ENCODE measurements at places on chromosomes 7 and 10. TPM values are rescaled to one million over a fixed set of nuclear protein-coding genes. Genes with fewer than 3 reads are reported as not detected.

Gene HGF
- total RNA-seq = 0.16 TPM

DNA sequence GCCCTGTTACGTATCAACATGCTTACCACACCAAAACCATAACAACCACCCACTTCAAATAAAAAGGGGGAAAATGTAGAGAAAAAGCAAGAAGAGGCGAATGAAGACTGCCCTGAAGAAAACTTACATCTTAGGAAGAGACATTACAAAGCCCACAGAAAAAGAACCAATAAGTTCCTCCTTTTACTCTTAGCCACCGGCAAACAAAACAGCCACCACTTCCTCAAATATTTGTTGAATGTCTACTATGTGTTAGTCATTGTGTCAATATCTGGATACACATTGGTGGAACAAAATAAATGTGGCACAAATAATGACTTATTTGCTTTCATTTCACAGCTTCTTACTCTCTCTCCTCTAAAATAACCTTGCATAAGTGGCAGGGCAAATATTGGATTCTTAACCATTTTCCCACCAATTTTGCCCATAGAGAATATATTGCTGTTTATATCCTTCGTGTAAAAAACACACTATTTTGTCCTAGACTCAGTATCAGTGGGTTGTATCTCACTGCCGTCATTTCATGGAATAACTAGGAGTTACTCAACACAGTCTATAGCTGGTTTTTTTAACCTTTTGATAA lies 106.8 kb downstream of the ANK3 start:
- DNase-seq = no peak

GRCh38 chr10:1662438-1663025 lies 74.8 kb downstream of the ADARB2 start:
- DNase-seq = no peak

- no peak for DNase-seq
These were observed 26.1 kb upstream of the TRUB1 start for GRCh38 chr10:114911801-114912469.

Gene LRRC27
- 1.1 TPM for total RNA-seq

GRCh38 chr7:158682456-158682855 lies 22.1 kb downstream of the NCAPG2 start:
- DNase-seq = no peak

- DNase-seq = no peak
These were observed 163.8 kb downstream of the GRK5 start for GRCh38 chr10:119370972-119371703.

DNA sequence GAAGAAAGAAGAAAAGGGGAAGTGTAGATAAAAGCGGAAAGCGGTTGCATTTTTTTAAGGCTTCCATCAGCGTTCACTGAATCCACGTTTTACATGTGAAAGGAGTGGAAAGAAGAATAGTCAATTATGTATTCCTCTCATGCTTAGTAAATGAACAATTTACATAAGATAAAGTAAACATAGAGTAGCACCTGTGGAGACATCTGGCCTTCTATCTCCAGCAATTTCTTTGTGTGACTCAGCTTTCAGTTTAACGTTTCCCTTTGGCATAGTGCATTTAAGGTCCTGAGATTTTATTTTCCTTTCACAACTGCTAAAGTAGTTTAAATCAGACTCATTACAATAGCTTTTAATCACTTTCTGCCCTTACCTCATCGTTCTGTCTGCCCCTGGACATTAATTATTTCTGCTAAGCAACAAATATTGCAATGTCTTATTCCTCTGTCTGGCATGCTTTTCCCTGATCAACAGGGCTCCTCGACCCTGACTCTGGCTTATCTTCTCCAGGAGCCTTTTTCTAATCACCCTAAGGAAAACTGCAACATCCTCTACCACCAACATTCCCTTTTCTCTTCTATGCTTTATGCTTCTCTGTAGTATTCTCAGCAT lies 383.5 kb upstream of the VWC2 start:
- DNase-seq = no peak

Gene GRID1
- not detected for total RNA-seq

DNA sequence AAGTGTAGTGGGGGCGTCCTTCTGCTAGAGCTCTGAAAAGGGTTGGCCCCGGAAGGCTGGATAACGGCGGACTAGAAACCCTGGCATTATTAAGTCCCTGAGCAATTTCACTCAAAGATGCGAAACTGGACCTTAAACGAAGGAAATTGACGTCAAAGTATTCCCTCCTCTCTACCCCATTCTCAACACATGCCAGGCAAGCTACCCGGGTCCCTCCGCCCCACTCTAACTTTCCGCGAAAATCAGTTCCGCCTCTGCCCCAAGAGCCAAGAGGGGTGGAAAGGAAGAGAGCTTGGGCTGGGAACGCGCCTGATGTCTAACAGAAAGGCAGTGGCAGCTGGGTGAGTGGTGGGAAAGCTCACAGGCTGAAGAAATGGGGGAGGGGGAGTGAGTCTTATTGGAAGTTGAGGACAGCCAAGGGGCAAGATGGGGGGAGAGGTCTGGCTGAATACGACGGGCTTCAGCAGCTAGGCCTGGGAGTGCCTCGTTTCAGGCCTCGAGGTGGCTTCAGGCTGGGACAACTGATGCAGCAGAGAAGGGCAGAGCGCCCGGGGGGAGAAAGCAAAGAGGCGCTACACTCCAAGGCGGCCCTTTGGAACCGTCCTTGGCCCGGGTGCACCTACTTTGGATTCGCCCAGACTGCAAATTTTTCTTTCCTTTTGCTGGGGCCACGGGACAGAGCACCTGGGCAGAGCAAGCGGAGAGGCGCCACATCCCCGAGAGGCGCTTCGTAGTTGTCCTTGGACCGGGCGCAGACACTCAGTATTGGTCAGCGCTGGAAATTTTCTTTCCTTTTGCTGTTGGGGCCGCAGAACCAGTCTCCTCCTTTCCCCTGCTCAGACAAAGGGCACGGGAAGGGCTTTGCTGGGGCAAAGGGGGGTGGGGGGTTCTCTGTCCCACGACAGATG lies 2.0 kb upstream of the FEZF1 start:
- no peak for DNase-seq

- DNase-seq = no peak
These were observed 113.2 kb upstream of the INHBA start for GRCh38 chr7:41816111-41816510.

All from activated T-cell treated with anti-CD3 and anti-CD28 coated beads, Interleukin-2, amount 50 U/mL, for 4 hours (primary cell).